ENCODE measurements at places on chromosomes 7 and 10. TPM values are rescaled to one million over a fixed set of nuclear protein-coding genes. Genes with fewer than 3 reads are reported as not detected.

The PNLIPRP1 gene
- not detected for total RNA-seq

The LRIT2 gene
- total RNA-seq, result not detected

The ANKRD61 gene
- 0.28 TPM for total RNA-seq

The PNLIP gene
- total RNA-seq, result not detected

The SPDYE6 gene
- not detected for total RNA-seq

The EZH2 gene
- 17.6 TPM for total RNA-seq

All from foreskin keratinocyte (primary cell).